Cortex of kidney (tissue), 1 donor: ENCODE measurements at places on chromosomes 1 and 21.

- DNase-seq = no peak
Observed at GRCh38 chr1:170660281-170660713, 3.6 kb upstream of the PRRX1 start.

- no peak for DNase-seq
Observed at GRCh38 chr1:48107516-48107915, 110.3 kb upstream of the TRABD2B start.

- DNase-seq = no peak
Observed at GRCh38 chr1:219434923-219435297, 178.0 kb downstream of the ZC3H11B start.

DNA sequence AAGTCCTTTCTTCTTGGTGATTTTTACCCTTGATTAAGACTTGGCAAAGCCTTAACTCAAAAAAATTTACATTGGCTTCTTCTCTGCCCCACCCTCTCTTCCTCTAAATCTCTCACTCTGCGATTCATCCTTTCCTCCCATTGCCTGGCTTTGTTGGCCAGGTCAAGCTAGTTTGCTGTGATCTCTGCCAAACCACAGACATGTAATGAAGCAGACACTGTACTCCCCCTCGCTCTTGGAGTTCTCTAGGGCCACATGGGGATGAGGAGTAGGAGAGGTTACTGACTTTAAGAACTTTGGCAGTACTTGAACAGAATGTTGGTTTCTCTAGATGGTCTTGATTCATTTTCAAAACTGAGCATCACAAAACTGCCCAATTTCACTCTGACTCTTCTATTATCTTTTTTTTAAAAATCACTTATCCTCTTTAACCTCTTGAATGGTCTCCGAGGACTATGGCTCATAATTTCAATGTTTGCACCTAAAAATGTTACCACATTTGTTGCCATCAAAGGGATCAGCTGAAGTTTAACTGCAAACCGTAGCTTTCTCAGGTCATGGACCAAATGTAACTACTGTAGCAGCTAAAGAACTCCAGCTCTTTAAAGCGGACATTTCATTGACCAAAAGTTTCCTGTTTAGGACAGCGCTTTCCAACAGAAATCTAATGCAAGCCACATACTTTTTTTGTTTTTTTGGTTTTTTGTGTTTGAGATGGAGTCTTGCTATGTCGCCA lies 62.7 kb upstream of the IPO9 start:
- no peak for DNase-seq

- DNase-seq = no peak
Observed at GRCh38 chr1:76314730-76315129, 240.2 kb downstream of the ST6GALNAC3 start.

DNA sequence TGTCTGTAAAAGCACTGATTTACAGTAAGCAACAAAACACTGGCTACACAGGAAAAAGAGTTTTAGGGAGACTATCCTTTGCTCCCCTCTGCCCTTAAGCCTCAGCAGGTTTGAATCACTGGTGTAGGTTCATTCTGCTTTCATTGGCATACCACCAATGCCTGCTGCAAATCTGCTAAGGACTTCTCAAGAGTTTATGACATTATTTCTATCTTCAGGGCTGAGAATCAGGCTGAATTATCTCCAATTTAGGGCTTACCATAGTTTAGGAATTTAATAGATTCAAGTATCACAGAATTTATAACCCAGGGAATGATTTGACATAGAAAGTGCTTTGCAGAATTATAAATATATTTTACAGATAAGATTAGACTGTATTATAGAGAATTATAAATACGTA lies 6.7 kb upstream of the ZBTB18 start:
- no peak for DNase-seq

DNA sequence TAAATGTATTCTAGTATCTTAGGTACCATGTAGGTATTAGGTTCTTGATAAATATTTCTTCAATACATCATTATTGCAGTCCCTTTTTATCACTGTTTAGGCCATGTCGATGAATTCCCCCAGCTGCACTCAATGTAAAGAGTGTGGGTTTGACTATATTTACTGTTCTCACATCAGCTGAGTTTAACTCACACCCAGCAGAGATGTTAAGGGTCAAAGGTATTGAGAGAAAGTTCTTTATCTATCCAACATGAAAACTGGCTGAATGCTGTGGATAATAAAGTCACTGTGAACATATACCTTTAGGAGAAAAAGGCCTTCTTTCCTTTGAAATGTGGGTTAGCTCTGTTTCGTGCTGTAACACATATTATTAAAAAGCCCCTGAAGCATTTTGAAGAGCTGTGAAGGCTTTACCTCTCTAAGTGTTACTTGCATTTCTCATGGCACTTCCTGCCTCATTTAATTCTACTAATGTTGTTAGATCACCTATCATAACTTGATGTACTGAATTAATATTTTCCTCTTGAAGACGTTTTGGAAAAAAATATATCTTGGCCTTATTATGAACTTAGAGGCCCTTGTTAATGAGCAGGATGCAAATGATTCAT lies 19.1 kb upstream of the LYST start:
- DNase-seq = no peak
